Left ventricle myocardium superior (tissue), 1 donor: ENCODE measurements at places on chromosomes 11 and 22.

- no peak for DNase-seq
These were observed 6.1 kb downstream of the SLC25A1 start for GRCh38 chr22:19172213-19173046.

DNA sequence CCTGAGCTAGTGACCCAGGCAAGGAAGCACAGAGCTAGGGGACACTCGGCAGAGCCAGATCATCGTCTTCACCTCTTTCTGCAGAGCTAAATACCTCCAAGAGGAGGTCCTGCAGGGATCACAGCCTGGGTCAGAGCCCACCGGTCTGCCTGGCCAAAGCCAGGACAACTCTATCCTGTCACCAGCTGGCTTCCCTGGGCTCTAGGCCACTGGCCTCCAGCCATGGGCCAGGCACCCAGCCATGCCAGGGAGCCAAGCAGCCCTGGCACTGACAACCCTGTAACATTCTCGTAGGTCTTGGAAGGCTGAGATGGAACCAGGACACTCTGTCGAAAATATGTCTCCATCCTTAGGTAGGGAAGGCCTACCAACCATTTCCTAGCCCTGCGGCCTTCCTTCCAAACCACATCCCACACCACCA, 270.1 kb downstream of the BUD13 start:
- peak; percentile 75 for DNase-seq

GRCh38 chr22:18091916-18092526, 14.2 kb downstream of the PEX26 start:
- DNase-seq, result peak; percentile 88

GRCh38 chr11:2211113-2211971, 39.7 kb upstream of the TH start:
- no peak for DNase-seq

GRCh38 chr11:36361472-36361871, 65.4 kb downstream of the PRR5L start:
- no peak for DNase-seq

GRCh38 chr22:47484960-47485569, 722.6 kb downstream of the TBC1D22A start:
- no peak for DNase-seq

DNA sequence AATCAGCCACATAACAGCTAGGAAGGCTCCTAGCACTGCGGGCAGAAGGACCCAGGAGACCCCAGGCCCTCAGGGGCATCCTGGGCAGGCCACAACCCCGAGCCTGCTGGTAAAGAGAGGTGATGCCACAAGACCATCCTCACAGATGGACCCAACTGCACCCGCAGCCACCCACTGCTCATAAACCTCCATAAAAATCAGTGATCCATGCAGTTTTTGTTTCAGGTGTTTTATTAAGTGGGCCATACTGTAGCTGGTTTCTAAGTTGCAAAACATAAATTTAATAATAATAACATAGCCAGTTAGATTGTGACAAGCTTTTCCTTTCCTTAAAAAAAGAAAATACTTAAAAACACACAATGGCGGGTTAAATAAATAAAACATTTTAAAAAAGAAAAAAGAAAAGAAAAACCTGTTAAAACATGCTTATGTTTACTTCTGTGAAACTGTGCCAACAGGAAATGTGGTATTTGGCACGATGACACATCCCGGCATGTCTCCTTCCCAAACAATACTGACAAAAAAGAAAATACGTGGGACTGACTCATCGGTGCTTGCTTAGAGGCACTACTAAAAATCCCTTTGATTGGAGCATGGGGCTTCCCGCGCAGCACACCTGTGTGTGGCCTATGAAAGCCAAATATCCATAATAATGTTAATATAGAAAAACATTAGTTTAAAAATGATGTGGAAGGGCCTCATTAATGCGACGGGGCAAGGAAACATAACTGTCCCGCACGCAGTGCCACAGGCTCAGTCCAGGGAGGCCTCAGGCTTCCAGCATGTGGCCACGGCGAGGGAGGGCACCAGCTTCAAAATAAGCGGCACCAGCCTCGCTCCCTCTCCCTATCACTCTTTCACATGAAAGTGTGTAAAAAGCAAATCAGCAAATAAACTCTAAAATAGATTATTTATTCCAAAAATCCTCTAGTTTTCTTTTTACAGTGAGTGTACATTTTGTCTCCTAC, 47.5 kb upstream of the SCUBE2 start:
- DNase-seq, result no peak

DNA sequence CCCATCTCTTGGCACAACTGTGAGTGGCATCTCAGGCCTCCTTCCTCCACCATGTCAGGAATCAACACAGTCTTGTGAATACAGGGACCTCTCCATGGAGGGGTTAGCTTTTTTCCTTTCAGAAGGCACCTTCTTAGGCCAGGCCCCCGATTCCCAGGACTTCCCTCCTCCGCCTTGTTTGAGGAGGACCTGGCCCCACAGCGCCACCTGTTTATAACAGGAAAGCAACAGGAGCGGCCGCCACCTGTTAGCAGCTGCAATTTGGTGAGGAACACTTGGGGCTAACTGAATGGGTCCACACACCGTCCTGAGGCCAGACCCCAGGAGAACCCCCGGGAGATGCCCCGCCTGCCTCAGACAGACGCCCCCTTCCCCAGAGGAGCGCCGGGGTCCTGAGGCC, 3.8 kb upstream of the PKP3 start:
- DNase-seq, result no peak

- DNase-seq, result no peak
These were observed 44.2 kb downstream of the PPFIA1 start for GRCh38 chr11:70314730-70315129.
